ENCODE measurements at places on chromosomes 11 and 22.

- DNase-seq, result no peak
Measured at GRCh38 chr11:116596346-116597260, 176.2 kb downstream of the BUD13 start.

DNA sequence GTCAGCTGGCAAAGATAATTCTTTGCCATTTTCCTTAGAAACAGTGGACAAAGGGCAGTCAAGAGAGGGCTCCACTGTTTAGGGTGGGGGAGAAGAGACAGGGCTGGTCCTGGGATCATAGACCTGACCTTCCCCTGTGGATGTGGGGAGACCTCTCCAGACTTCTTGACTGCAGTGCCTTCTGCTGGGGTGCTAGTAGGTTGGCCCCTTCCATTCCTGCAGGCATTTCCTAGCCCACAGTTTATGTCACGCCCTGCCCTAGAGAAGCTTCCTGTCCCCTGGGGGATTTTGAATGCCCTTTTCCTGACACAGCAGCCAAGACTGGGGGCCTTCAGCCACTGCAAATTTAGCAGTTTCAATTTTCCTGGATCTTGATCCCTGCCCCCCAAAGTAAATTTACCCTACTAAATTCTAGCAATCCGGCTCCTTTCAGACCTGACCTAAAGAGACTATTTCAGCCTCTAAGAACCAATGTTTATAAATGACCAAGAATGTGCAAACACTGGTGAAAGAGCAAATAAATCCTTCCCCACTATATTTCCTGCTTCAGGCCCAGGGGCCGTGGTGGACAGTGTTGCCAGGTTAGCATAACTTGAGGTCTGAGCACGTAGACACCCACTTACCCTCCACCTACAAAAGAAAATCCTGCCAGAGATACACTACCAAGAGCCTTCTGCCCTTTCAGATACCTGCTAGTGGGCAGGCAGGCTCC, 58.4 kb downstream of the PPFIBP2 start:
- DNase-seq, result no peak

GRCh38 chr11:61369372-61370348, 7.5 kb downstream of the TMEM138 start:
- no peak for DNase-seq

- DNase-seq, result no peak
Measured at GRCh38 chr11:72813740-72814285, 398 bp upstream of the ATG16L2 start.

DNA sequence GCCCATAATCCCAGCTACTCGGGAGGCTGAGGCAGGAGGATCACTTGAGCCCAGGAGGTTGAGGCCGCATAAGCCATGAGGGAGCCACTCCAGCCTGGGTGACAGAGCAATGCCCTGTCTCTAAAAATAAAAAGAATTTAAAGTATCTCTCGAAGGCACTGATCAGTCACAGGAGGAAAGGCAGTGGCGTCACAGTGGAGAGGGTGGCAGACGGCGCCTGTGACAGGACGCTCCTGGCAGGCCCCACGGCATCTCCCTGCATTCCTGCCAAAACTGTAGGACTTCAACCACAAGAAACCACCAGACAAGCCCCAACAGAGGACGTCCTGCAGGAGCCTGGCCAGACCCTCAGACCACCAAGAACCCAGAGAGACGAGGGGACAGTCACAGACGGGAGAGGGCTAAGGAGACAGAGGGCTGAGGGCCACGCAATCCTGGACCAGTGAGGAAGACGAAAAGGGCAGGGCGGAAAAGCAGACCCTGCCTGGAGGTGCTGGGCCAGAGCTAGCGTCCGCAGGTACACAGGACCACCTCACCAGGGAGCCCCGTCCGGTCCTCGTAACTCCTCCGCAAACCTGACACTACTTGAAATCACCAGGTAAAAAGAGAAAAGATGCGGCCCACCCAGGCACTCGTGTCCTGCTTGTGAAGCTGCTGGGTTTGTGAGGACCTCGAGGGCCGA, 5.9 kb downstream of the RNH1 start:
- no peak for DNase-seq

DNA sequence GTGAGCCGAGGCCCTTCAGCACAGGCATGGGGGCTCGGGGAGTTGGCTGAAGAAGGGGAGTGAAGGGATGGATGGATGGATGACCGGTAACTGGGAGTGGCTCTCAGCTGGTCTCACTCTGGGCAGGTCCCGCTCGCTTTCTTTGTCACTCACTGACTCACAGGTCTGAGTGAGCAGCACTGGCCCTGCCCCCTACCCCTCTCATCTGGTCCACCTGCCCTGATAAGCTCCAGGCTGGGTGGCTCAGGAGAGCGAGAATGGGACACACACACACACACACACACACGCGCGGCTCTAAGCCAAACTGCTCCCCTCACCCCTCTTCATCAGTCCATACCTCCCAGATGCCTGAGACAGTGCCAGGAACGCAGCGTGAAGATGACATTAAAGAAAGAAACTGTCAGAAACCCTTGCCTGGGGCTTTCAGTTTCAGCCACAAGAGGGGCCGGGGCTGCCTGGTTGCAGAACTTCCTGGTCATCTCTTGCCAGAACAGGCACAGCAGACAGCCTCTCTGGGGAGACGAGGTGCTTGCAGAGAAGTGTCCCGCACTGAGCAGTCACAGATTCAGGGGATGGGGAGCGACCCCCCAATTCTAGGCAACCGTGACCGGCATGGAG, 16.5 kb upstream of the SHISAL1 start:
- no peak for DNase-seq

DNA sequence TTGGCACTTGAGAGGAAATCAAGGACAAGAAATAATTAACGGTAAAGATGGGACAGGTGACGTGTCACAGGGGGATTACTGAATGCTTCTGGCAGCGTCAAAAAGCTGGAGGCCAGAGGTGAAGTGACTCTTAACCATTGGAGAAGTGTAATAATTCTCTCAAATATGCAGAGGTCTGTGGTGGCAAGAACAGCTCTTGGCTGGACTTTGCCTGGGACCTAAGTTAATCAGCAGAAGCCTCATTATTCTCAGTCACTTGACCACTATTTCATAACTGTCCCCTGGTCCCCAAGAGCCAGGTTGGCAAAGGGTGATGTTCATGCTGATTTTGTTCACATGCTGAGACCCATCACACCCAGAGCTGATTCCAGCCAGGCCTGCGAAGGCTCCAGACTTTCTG, 72.9 kb downstream of the TIMP3 start:
- no peak for DNase-seq

- DNase-seq, result no peak
Measured at GRCh38 chr11:12356944-12357655, 20.3 kb upstream of the PARVA start.

- no peak for DNase-seq
Measured at GRCh38 chr11:15493066-15493465, 378.3 kb downstream of the INSC start.

- DNase-seq, result no peak
Measured at GRCh38 chr11:61861634-61862033, 29.7 kb downstream of the FADS3 start.

DNA sequence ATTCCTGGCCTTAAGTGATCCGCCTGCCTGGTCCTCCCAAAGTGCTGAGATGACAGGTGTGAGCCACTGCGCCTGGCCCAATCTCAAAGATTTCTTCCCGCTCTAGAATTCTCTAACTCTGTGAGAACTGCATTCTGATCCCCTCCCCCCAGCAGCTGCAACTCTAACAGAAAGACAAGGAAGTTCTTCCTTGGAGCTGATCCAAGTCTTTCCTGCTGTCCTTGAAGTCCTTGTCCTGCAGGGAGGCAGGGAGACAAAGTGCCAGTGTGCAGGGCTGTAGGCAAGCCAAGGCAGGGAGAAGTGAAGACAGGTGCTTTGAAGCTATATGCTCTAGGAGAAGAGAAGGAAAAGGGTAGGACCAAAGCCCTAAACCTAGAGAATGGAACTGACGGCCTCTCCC, 9.5 kb upstream of the GGA1 start:
- no peak for DNase-seq

- DNase-seq, result no peak
Measured at GRCh38 chr22:48647051-48647450, 1180.6 kb downstream of the BRD1 start.

DNA sequence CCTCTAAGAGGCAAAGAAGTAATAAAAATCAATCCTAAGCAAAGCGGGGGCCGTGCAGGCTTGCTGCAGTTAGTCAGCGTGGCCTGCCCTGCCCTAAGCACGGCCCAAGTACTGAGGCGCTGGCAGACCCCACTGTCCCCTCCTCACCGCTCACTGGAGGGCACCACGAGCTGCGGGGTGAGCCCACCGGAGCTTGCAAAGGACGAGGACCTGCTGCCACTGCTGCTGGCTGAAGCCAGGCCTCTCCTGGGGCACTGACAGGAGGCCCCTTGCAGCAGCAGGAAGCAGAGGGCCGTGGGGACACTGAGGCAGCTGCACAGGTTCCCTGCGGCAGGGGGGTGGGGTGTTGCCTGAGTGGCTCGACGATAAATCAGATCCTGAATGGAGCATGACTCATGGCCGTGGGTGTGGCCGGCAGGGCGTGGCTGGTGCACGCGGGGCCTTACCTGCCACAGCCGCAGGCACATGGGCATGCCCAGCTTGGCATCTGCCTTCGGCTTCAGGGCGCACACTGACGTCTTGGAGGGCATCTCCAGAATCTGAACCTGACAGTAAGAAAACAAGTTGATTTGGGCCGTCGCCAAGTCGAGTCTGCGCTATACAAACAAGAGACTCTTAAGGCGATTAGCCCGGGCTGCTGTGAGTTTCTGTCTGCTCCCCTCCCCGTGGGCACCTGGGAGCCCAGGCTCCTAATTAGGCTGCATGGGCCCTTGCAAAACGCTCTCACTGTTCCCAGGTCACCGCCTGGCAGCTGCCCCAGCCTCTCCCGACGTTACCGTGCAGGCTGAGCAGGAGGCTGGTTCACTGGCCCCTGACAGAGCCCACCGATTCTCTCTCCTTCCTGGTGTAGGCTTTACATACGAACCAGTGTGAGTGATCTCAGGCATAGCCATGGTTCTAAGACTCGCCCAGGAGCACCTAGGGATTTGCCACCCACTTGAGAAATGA, 45.9 kb downstream of the TBX1 start:
- DNase-seq, result no peak

DNA sequence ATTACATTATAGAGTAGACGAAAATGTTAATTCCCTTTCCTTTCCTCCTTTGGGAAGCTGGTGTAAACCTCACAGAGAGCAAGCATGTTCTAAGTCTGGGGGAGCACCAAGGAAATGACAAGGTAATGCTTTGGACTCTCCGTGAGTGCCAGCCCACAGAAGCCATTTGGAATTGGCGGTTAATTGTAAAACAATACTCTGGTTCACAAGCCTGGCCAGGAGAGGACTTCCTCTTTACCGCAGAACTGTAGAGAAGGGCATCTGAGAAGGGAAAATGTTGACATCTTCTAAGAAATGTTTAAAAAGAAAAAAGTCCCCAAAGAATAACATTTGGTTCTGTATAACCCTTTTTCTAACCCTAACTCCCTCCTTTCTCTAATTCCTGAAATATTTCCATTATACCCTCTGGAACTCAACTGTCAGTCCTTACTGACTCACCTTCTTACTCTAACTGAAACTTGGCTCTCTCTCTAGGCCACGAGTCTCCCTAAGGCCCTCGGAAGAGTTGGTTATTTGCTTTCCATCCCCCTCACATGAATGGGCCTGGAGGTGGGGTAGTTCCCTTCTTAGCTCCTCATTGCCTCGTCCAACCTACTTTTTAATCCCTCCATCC, 379.8 kb downstream of the SOX6 start:
- DNase-seq, result no peak

DNA sequence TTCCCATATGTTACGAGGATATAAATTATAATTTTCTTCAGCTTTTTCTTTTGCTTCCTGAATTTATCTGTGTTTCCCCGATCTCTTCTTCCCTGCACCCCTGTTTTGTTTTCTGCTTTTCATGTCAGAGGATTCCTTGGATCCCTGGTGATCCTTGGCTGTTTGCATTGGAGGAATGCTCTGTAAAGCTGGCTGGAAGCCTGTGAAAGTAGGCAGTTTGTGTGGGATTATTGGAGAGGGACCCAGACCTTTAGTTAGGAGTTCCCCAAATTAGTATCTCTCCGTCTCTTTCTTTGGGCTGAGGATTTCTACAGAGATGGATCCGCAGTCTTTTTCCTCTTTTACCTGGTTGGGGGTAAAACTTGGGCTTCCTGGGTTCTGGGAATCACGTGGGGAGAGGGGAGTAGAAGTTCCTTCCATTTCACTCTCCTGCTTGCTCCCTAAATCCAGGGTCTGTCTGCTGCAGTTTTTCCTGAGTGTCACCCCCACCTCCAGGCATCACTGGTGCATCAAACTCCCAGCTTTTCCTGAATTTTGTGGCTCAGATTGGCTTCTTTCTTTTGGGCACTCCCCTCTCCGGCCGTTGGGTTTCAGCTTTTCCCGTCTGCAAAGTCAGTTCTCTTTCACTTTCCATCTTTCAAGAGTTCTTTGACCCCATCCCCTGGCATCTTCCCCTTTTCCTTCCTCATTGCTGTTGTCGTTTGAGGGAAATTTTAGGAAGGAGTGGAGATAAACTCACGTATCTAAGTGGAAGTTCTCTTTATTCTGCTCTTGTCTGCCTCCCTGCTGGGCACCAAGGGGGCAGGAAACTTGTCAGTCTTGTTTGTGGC, 79.1 kb upstream of the ALX4 start:
- DNase-seq, result no peak

- no peak for DNase-seq
Measured at GRCh38 chr22:44364751-44365130, 52.0 kb upstream of the SHISAL1 start.

DNA sequence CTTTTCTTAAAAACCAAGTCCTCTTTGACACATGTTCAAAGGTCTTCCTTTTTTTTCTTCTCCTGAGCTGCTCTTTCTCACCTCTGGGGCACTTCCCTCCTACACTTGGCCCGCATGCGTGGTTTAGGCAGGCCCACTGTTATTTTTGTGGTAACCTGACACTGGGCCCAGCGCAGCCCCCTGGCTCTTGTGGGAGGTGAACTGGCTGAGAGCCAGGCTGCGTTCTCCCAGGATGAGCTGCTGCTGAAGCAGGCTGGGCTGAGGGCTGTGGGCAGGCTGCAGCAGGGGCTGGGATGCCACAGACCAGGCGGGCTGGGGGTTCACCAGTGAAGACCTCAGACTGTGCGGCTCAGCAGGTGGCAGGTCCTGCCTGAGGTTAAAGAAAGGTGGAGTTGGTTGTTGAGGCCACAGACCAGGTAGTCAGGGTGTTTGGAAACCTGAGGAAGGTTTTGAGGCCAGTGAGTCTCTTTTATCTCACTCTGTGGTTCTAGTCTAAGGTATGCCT, 72.4 kb downstream of the TEAD1 start:
- no peak for DNase-seq

DNA sequence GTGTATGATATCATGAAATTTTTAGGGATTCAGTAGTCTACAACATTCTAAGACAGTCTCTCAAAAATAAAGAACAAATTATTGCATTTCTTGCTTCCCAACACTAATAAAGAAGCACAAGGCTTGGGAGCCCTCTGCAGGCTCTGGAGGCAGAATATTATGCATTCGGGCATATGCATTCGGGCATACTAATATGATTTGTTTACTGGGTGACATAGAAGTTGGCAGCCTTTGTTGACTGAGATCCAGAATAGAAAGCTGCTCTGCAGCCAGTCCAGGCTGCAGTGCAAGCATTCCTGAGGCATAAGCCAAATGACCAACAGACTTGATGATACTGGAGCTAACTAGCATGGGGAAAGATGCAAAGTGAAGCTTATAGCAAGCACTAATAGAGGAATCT, 945.5 kb downstream of the OPCML start:
- DNase-seq, result no peak

Data from CD4-positive, alpha-beta T cell (primary cell).